Glomerular endothelial cell (primary cell): ENCODE measurements at places on chromosomes 16 and 17. TPM values are rescaled to one million over a fixed set of nuclear protein-coding genes. Genes with fewer than 3 reads are reported as not detected.

GRCh38 chr17:36034127-36034526, 16.4 kb upstream of the CCL23 start:
- DNase-seq, result no peak

COPS3 gene
- 54.1 and 59.7 TPM in 2 replicates for total RNA-seq

SBK1 gene
- total RNA-seq, result 0.23 and 0.53 TPM in 2 replicates

ITGAD gene
- total RNA-seq, result not detected in 2 replicates

DNA sequence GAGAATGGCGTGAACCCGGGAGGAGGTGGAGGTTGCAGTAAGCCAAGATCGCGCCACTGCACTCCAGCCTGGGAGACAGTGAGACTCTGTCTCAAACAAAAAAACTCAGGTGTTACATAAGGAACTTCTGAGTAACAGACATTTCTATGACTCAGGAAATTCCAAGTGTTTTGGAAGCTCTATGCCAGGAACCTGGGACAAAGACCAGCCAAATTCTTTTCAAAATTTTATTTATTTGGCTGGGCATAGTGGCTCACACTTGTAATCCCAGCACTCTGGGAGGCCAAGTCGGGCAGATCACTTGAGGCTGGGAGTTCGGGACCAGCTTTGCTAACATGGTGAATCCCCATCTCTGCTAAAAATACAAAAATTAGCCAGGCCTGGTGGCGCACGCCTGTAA, 5.2 kb upstream of the SH2B1 start:
- no peak for DNase-seq

EFCAB5 gene
- 0.53 TPM in 2 replicates for total RNA-seq

BCAS3 gene
- total RNA-seq, result 26.4 and 52.3 TPM in 2 replicates

GRCh38 chr17:42653179-42654124, 5.6 kb upstream of the TUBG2 start:
- no peak for DNase-seq

EPX gene
- total RNA-seq, result not detected in 2 replicates

IL21R gene
- total RNA-seq, result 0.44 and 0.47 TPM in 2 replicates

TMEM204 gene
- total RNA-seq, result 20.4 and 34.2 TPM in 2 replicates

GRCh38 chr17:34375426-34375997, 12.5 kb upstream of the CCL1 start:
- DNase-seq, result no peak

DNA sequence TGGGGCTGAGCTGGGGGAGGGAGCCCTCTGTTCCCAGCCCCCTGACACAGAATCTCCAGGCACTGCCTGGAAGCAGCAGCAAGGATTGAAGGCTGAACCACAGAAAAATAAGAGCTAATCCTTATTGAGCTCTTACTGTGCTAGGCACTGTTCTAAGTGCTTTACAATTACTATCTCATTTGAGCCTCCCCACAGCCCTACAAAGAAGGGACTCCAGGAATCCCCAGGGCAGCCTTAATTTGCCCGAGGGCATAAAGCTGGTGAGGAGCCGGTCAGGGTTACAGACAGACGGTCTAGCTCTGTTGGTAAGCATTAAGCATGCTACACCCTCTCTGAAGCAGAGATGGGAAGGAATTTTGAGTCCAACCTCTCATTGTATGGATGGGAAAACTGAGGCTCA, 7.0 kb downstream of the SAMD14 start:
- DNase-seq, result no peak

DNA sequence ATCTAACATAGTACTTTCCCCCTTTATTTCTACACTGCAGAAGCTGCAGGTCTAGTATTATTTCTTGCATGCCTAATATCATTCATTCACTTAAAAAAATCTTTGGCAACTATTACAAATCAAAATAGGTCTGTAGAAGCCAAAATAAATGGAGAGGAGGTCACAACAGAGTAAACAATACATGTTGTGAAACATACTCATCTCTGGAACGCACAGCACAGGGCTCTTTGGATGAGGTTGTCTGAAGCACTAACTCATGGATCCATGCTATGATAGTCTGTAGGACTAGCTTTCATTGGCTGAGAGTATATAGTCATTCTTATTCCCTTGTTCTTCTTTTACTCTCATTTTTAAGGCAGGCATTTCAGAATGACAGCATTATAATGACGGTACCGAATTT, 21.3 kb downstream of the MYO1D start:
- DNase-seq, result no peak

SPECC1 gene
- 7.3 and 12.9 TPM in 2 replicates for total RNA-seq

DNA sequence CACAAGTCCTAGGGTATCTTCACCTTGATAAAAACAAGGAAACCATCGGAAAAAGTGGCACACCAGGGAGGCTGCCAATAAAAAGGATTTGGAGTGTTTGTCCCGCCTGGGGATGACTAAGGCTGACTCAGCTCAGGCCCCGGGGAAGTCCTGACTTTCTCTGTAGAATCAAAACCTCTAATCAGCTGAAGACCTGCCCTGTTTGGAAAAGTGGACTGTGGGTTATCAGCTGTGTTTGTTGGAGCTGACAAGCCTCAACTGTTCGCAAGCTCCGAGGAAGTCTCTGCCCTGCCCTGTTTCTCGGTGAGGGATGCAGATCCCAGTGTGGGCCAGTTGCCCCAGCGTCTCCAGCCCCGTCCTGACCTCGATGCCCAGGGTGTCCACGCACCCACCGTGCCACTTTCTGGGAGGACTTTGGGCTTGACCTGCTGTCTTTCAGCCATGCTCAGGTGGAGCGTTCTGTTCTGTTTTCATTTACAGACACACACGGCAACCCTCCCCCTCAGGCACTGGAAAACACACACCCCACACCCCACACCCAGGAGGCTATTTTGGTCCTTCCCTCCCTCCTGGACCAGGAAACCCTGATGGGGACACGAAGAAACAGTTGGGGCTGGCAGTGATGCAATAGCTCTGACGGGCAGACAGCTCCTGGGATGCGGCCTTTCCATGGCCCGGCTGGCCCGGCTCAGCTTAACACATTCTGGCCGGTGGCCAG, 27.6 kb upstream of the PITPNA start:
- no peak for DNase-seq

CNP gene
- 79.3 and 97.1 TPM in 2 replicates for total RNA-seq

DNA sequence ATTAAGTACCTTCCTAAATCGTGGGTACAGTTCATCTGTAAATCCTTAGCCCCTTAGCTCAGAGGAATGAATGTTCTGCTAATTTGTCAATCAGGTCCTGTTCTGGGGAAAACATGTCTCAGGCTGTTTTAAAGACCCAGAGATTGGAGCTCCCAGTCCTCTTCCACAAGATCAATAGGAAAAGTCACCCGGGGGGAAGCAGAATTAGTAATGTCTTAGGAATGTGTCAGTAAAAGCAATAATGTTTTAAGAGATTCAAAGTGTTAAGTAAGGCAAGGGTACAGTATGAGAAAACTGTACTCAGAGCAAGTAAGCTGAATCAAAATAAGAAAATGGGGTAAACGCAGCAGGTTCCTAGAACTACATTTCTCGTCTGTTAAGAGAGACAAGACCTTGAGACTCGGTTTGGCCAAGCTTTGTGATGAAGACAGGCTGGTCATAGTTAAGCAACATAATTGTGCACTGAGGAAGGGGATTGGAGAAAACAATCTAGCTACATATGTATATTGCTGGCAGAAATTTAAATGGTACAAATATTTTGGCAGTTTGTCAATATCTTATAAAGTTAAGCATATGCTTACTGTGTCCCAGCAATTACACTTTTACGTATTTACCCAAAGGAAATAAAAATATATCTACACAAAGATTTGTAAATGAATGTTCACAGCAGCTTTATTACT, 192.9 kb upstream of the C17orf78 start:
- no peak for DNase-seq

SDR42E1 gene
- total RNA-seq, result 3.5 and 6.6 TPM in 2 replicates

- no peak for DNase-seq
These were observed 82.0 kb upstream of the ZNF423 start for GRCh38 chr16:49937886-49938285.
